ENCODE measurements at places on chromosomes 7 and 10.

- no peak for DNase-seq
Measured at GRCh38 chr7:26525398-26526264, 234.0 kb downstream of the SNX10 start.

DNA sequence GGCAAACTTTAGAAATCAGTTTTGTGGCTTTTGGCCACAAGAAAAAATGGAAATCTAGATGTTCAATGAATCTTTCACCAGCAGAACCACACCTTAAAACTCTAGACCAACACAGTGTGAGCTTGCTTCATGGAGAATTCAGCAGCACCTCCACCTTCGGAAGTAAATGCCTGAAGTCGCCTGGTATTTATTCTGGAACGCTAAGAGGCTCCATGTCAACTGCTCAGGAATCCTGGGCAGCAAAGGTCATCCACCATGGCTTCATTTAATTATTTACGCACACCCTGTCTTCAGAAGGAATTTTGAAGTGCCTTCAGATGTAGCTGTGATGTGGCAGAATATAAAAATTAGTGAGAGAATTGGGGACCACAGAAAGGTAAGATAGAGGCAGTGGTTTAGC, 167.7 kb downstream of the GFRA1 start:
- DNase-seq = no peak

GRCh38 chr10:14873090-14873760, 5.4 kb upstream of the SUV39H2 start:
- no peak for DNase-seq

- DNase-seq = peak; percentile 28
Measured at GRCh38 chr10:99658622-99659030, 683 bp upstream of the ENTPD7 start.

DNA sequence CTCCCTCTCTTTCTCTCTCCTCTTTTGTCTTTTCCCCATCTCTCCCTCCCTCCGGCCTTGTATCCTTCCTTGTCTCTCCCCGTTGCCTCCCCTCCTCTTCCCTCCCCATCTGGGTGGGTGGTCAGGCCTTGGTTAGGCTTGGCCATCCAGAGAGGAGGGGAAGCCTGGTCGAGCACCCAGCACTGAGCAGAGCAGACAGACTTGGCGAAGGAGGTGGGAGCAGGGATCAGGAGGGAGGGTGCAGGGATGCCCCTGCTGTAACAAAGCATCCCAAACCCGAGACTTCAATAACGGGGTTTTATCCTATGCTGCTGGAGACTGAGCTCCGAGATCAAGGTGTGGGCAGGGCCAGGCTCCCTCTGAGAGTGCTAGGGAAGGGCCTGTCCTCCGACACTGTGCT, 97.3 kb downstream of the PAXIP1 start:
- DNase-seq = no peak

All from stimulated activated CD8-positive, alpha-beta memory T cell treated with anti-CD3 and anti-CD28 coated beads, Interleukin-7, amount 100 ng/mL, for 24 hours (primary cell).